Small intestine (tissue), 16 donors: ENCODE measurements at places on chromosomes 6 and 20.

GRCh38 chr6:44439270-44440045, 52.0 kb downstream of the CDC5L start:
- DNase-seq = no peak

GRCh38 chr20:22503577-22503976, 80.8 kb downstream of the FOXA2 start:
- no peak for DNase-seq

GRCh38 chr20:61135968-61136367, 116.1 kb upstream of the CDH4 start:
- no peak for DNase-seq

DNA sequence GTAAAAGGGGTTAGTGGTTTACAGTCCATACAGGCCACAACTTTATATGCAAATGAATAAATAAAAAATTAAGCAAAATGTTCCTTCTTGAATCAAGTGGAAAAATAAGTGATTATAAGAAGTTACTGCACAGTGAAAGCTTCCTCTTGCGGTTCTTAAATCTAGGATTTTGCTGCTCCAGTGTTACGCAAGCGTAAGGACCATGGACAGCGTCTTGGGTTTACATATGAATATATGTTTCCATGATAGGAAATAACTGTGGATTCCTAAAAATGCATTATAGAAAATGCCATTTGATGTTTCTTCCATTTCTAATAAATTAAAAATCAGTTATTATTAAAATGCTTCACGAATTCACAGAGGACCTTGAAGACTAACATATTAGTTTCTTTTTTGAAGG, 176.6 kb upstream of the POU3F2 start:
- DNase-seq = peak; percentile 30

- DNase-seq = no peak
Measured at GRCh38 chr6:110158479-110158878, 21.0 kb downstream of the WASF1 start.

DNA sequence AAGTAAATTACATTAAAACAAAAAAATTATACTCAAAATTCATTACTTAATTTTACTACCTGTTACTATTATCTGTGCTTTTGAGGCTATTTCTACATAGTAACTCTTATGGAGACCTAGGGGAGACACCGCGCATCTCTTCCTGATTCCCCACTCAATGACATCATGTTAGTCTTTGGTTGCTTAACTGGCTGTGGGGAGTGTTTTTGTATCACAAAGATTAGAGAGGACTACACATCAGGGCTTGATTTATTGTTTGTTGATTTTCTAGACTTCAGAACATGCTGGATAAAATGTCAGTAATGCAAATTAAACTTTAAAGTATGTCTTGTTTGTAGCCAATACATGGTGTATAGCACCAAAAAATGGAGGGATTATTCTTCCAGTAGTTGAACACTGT, 26.0 kb downstream of the SLC2A10 start:
- no peak for DNase-seq

DNA sequence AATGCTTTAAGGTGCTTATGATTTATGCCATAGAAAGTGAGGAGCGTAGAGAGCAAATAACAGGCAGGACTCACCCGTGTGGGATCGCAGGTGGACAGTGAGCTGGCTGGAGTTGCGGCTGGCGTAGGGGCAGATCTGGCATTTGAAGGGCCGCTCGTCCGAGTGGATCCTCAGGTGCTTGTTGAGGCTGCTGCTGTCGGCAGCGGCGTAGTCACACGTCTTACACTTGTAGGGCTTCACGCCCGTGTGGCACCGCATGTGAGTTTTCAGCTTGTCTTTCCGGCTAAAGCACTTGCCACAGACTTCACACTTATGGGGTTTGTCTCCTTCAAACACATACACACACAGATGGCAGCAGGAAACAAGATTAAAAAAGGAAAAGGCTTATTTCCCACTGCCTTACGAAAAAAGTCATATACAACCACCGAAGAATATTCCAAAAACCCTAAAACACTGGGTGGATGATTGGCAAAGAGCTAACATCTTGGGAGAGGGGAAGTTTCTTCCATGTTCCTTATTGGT, 31.5 kb downstream of the ZFP64 start:
- DNase-seq = no peak
